ENCODE measurements at places on chromosomes 6 and 20. TPM values are rescaled to one million over a fixed set of nuclear protein-coding genes. Genes with fewer than 3 reads are reported as not detected.
A peak's percentile ranks its signal among the peaks of the same experiment; 100 is the strongest.

DNA sequence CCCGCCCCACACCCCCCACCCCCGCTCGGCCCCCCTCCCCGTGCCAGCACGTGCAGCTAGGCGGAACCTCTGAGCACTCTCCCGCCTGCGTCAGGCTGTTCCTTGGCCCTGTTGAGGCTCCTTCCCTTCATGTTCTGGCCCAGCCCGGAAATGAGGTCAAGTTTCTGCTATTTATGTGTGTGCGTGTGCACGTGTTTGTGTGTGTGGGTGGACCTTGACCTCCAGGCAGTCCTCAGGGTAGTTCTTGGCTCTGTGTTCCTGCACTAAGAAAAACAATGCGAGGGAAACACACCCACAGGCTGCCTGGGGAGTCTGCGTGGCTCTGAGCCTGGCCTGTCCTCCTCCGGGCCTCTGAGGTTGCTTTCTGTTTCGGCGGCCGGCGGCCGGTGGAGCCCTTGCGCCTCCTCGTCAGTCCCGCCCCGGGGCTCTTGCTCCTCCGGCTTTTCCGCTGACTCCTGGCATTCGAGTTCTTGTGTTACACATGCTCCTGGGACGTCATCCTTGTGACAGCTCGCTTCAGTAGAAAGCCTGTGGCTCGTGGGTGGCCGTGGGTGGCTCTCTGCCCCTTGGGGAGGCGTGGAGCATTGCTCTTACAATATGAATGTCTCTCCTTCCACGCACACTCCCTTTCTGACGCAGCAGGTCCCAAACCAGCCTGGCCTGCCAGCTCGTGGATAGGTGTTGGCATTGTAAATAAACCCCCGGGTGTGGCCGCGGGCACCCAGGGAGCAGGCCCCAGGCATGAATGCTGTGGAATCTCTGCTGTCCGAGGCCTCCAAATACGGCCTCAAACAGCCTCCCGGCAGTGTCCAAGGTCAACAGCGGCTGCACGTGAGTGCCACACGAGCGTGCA, 10.0 kb downstream of the SLCO4A1 start:
- ATAC-seq: peak; percentile 69

DNA sequence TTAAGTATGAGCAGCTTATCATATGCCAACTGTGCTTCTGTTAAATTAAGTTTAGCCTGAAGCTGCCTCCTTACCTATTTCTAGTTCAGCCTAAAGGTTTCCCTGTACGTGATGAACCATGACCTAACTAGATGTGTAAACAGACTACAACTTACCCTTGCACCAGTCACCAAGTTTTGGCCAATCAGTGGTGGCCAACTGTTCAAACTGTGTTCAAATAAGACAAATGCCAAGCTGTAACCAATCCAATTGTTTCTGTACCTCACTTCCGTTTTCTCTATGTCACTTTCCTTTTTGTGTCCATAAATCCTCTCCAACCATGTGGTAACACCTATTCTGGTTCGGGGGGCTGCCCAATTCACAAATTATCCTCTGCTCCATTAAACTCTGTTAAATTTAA, 6.0 kb upstream of the SLC2A10 start:
- no peak for ATAC-seq

DNA sequence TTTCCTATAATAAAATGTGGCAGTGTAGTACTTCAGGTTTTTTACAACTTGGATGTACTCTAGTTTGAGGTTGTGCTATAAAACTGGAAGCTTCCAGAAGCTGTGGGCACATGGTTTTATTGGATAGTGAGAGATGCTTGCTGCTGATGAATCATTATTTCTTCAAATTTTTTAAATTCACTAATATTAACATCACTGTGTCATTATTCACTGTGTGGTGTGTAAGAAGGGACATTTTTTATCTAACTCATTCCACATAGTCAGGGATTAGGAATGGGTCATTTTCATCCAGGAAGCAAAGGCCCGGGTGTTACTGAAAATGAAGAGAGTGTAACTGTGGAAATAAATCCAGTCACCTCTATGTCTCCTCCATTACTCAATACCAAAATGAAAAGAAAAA, 421.0 kb downstream of the TENT5A start:
- no peak for ATAC-seq

DNA sequence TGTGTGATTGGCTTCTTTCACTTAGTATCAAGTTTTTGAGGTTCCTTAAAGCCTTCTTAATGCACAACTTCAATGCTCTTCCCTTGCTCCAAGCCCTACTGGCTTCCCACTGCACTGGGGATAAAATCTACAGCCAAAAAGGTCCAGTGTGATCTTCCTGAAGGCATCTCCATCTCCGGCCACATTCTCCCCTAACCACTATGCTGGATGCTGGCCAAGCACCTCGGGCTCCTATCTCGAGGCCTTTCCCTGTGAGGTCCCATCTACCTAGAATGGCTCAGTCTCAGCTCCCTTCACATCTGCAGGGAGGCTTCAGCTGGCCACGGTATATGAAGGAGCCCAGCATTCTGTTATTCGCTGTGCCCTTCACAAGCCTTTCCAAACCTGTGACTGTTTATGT, 48.1 kb downstream of the CNKSR3 start:
- no peak for ATAC-seq

DNA sequence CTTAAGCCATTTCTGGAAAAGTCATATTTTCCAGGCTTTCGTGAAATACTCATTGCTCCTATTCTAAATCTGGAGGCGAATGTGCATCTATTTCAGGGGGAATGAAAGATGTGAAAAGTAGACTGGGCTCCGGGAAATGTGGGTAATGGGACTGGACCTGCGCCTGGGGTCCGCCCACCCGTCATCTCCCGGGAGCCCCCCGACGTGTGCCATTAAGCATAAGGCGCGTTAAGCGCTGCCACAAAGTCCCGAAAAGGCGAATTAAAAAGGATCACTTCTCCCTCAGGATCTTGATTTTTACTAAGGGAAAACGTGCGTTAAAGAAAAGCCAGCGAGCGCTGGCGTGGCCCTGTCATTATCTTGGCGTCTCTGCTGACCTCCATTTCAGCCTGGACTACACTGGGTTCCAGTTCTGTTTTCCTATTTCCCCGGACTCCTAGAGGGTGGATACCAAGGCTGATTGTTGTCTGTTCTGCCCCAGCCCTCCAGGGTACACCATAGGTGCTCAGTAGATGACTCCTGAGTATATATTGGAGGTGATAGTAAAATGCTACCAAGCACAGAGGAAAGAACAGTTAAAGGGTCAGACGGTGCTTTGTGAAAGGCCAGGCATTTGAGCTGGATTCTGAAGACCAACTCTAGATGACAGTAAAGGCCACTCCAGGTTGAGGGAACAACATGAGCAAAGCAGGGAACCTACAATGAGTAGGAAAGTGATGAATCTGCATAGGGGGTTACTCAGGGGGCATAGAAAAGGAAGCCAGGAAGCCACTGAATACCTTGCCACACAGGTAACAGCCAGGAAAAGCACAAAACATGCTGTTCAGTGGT, 89.2 kb upstream of the ARID1B start:
- ATAC-seq: peak; percentile 30

DNA sequence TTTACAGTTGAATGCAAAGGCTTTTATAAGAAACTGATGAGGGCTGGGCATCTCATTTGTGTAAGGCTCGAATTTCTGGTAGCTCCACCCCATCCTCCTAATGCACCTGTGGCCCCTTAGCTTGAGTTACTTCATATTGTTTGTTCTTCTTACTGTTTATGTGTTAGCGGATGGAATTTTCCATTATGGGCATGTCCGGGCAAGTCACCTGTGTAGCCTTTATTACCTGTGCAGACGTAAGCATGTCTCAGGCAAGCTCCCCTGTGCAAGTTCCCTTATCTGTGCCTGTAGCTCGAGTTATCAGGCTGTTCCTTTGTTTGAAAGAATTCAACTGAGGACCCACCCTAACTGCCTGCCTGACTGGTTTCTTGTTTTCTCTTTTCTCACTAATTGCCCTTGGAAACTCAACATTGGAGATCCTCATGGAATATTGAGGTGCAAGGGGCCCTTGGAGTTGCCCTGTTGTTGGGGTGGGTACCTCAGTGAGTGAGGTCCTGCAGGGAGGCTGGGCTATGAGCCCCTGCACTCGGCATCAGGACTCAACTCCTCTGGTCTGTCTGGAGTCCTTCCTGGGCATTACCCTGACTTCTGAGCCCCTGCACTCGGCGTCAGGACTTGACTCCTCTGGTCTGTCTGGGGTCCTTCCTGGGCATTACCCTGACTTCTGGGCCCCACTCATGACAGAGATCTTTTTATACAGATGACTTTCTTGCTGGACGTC, 207.9 kb upstream of the SULF2 start:
- peak; percentile 45 for ATAC-seq

DNA sequence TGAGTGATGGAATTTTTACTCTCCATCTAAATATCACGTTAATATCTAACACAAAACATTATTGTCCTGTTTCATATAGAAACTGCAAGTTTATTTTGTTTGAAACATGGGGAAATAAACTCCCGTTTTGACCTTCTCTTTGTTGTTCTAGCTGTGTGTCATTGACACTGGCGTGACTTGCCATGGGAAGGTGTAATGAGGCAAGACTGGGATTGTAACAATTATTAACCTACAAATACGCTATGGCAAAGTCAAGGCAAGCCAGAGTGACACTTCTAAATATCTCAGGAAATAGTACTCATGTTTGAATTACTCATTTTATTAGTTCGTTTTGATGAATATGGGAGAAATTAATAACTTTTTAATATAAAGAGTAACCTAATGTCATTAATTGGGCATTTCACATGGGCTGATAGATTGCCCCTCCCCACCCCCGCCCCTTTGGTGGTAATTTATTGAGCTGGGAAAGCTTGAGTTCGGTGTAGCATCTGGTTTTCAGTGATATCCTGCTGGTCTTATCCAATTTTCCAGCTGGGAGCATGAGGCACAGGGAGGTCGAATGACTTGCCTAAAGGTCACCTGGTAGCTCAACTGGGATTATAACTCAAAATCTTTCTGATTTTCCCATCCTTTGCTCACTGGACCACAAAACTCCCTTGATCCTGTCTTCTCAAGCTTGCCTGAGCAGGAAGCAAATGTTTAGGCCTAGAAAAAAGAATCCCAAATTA, 380.6 kb upstream of the JAG1 start:
- ATAC-seq: no peak

GRCh38 chr20:48155268-48155667, 370.0 kb upstream of the SULF2 start:
- no peak for ATAC-seq

GRCh38 chr6:5606546-5606945, 345.2 kb downstream of the FARS2 start:
- no peak for ATAC-seq

- ATAC-seq: no peak
These were observed 12.0 kb upstream of the TXNDC5 start for GRCh38 chr6:7922596-7922995.

GRCh38 chr6:142906945-142907470, 38.0 kb downstream of the HIVEP2 start:
- no peak for ATAC-seq

DNA sequence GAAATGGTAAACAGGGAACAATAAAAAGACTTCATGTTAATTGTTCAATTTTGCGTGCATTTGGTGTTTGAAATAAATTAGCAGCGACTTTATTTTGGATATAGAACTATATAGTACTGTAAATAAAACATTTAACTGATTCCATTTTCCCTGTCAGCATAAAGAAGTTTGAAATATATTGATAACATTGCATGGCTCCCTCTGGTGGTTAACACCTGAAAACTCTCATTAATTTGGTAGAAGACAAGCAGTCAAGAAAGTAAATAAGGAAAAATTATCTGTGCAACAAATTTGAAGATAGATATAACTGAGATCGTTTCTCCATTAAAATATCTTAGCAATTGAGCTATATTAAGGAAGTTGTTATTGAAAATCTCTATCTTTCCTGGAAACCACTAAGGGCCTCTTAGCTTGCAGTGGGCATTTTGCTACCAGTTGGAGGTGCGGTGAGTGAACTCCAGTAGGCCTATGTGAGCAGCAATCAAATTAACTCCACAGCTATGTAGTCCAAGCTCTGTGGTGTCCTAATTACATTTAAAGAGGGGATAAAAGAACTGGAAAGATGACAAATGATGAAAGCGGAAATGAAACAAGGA, 435.7 kb upstream of the FKBP1C start:
- ATAC-seq: no peak

DNA sequence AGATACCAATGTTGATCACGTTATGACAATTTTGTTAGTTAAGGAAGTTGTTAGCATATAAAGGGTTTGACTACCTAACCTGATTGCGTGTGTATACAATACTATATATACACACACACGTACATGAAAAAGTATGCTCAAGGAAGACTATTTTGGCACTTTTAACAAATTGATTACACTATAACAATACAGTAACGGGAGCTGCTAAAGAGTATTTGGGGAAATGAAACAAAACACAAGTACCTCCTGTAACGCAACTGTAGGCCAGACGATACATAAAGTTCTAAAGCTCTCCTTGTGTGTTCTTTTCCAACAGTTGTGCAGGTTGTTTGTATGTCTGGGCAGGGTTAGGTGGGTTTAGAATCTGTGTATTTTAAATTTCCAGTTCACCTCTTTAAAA, 98.7 kb downstream of the PLEKHG1 start:
- ATAC-seq: no peak

DNA sequence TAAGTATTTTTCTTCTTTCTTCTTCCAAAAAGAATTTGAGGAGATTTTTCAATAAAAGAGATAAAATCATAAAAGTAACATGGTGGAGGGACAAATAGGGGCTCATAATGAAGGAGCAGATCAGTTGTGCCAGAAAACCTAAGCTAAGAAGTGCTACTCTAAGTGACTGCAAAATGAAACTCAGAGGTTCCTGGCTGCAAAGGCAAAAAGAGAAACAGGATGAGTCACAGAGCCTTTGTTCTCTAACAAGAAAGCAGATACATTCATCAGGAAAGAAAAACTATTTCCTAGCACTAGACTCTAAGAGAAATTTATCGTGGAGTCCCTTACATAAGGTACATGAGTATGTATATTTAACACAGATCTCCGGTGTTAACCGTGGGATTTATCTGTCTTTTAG, 49.8 kb downstream of the TSHZ2 start:
- ATAC-seq: peak; percentile 61

DNA sequence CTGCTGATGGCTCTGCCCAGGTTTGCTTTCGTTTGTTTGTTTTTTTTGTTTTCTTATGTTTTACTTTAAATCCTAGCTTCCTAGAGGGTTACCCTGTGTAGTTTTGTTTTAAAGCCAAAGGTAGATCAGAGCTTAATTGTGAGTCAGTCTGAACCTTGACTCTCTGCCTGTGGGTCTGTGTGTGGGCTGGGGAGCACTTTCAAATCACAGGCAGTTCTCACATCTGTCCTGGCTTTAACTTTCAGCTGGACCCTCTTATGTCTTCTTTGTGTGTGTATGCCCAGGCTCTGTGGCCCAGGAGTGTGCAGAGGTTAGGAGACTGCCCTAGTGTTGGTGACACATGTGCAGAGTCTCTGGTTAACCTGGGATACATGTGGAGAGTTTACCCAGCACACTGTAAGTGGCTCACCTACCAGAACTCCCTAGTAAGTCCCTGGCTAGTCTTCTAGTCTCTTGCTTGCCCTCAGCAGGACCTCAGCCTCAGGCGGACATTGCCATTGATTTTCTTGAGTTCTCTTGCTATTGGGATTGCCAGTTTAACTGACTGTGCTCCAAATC, 19.0 kb downstream of the HIVEP1 start:
- peak; percentile 36 for ATAC-seq

- ATAC-seq: no peak
These were observed 154.1 kb upstream of the MMS22L start for GRCh38 chr6:97437087-97437486.

LKAAEAR1 gene
- 0.36 TPM for total RNA-seq

RSPH4A gene
- not detected for total RNA-seq

TNFRSF6B gene
- 4.5 TPM for total RNA-seq

ZNF165 gene
- 3.0 TPM for total RNA-seq

CCDC170 gene
- total RNA-seq: 0.04 TPM

Data from esophagus mucosa (tissue), 1 donor.